ENCODE measurements at places on chromosomes 16 and 17.
A peak's percentile ranks its signal among the peaks of the same experiment; 100 is the strongest.

DNA sequence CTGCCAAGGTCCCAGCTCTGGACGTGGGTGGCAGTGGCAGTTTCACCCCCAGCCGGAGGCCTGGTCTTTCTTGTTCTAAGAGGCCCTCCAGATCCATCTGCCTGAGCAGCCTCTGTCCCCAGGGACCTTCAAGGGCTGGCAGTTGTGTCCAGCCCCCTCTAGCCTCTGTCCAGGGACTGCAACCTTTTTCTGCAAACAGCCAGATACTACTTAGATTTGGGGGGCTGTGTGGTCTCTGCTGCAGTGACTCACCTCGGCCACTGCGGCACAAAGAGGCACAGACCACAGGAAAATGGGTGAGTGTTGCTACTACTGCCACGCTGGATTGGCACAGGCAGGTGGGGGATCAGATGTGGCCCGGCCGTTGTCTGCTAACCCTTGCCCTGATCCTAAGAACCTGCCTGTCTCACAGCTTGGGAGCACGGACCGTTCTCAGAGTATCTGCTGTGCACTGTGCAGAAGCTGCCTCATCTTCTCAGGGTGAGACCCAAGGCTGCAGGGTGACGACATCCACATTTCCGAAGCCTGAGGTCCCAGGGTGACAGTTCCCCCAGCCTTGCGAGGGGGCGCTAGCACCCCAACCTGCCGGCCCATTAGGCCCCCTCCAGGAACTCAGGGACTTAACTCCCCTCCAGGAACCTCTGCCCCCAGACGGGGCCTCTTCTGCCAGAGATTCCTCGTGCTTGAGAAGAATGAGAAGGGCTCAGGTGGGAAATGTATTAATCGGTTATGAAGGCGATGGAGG, 27.6 kb downstream of the MXRA7 start:
- DNase-seq = no peak

GRCh38 chr17:51947160-51947735, 211.3 kb downstream of the CA10 start:
- DNase-seq = no peak

GRCh38 chr16:67397036-67397801, 3.9 kb upstream of the TPPP3 start:
- DNase-seq = no peak

DNA sequence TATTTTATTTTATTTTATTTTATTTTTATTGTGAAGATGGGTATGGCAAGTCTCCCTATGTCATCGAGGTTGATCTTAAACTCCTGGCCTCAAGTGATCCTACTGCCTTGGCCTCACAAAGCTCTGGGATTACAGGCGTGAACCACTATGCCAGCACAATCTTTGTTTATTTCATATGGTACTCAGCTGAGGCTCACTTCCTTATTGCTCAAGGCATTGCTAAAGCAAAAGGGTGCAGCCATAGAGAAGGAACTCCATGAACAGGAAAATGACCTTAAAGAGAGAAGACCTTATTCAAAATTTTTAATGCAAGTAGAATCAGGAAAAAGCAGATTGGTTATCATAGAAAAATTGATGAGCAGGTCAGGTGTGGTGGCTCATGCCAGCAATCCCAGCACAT, 110.6 kb upstream of the RBBP6 start:
- DNase-seq = no peak

DNA sequence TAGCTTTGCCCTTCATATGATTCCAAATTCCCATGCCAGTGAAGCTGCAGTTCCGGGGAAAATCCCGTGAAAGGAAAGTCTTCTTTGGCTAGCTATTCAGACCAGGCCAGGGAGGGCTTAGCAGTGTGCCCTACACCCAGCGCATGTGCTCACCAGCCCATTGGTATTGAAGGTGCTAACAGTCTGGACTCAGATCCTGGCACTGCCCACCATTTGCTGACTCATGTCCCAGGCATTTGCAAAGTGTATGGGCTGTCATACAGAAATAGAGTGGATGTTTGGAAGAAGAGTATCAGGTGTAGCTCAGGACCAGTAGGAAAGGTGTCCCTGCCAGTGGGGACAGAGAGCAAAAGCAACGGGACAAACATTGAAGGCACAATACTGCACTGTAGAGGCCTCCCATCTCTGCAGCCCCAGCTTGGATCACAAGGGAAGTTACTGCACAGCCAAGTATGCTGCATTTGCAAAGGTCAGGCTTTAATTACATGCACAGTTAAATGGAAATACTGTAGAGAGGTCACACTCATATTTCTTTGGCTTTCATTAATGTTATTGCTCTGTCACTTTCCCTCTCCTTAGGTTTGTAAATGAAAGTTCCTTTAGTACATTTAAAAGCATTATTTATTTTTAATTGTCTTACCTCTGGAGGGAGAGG, 220.0 kb downstream of the IRX3 start:
- DNase-seq = no peak

GRCh38 chr17:43917016-43917347, 9.6 kb upstream of the MPP2 start:
- no peak for DNase-seq

DNA sequence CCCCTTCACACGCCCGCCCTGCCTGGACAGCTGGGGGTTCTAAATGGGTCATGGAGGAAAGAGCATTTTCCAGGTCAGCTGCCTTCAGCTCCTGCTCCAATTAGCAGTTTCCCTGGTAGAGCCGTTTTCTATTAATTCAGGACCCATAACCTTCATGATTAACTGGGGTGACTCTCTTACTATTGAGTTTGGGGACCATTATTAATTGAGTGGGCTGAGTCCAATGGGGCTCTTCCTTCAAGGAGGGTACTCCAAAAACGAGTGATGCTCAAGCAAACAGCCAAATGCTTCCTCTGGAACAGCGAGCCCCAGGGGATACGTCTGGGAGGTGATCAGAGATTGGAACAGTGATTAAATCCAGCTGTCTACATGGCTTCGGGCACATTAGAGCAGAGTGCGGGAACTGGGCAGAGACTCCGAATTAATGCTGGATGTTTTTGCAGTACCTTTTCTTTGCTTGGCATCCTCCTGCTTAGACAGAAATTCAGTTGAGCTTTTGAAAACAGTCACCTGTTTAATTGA, 68.1 kb upstream of the CACNG3 start:
- no peak for DNase-seq

- DNase-seq = no peak
Measured at GRCh38 chr17:7897773-7898172, 9.2 kb downstream of the CHD3 start.

DNA sequence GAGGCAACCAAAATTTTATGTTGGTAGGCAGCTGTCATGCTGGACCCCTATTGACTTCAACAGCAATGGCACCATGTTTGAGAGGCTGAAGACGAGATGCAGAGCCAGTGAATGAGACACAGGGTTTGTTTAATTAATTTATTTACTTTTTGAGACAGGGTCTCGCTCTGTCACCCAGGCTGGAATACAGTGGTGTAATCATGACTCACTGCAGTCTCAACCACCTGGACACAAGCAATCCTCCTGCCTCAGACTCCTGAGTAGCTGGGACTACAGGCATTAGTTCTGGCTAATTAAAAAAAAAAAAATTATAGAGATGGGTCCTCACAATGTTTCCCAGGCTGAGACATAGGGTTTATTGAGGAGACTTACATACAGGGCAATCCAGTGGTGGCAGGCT, 36.2 kb upstream of the PPM1D start:
- no peak for DNase-seq

DNA sequence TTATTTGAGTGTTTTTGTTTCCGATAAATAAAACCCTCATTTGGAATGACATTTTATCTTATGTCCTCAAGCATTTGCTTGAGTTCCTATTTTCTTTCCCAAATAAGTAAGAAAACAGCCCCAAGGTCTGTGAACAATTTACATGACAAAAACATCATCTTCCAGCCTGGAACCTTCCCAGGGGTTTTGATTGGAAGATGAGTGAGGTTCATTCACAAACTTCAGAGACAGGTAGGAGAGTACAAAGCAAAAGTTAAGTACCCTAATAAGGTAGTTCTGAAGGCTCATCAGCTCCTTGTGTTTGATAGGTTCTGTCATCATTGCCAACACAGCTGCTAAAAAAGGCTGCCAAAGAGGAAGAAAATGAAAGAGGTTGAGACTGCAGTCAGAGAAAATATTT, 772.8 kb downstream of the CDH8 start:
- peak; percentile 38 for DNase-seq
